ENCODE measurements at places on chromosomes 11 and 22.

GRCh38 chr11:33531743-33532181, 168.9 kb downstream of the C11orf91 start:
- DNase-seq = peak; percentile 37

GRCh38 chr22:40300316-40300715, 46.0 kb upstream of the ADSL start:
- no peak for DNase-seq

DNA sequence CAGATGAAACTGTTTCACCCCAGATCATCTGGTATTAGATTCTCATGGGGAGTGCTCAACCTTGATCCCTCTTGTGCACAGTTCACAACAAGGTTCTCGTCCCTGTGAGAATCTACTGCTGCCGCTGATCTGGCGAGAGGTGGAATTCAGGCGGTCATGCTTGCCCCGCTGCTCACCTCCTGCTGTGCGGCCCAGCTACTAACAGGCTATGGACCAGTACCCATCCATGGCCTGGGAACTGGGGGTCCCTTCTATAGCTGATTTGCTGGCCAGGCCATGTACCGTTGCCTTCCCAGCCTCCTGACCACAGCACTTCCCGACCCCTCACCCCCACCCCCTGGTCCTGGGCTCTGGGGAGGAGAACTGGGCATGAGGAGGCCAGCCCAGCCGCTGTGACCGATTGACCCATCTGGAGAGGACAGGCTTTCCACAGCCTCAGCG, 2.6 kb downstream of the PHLDA2 start:
- no peak for DNase-seq

DNA sequence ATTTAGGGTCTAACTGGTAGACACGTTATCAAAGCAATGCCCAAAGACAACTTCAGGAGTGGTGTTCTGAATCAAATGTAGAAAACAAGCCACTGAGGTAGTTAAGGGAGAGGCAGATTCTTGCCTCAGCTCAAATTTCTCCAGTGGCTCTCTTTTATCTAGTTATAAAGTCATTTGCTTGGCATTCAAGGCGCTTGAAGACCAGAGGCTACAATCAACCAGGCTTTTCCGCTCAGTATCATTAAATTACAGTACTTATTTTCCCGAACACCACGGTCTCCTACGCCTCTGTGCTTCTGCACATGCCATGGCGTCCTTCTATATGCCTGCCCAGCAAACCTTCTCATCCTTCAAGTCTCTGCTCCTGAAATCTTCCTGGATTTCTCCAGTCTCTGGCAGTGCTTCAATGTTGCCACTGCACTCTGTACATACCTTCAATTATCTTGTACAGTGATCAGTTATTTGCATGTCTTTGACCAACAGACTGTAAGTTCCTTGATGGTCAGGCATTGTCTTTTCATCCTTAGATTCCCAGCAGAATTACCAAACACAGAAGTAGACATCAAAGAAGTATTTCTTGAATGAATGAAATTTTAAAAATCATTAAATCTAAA, 1.4 kb downstream of the POGLUT3 start:
- DNase-seq = no peak

GRCh38 chr11:88203604-88204003, 28.4 kb upstream of the RAB38 start:
- no peak for DNase-seq

DNA sequence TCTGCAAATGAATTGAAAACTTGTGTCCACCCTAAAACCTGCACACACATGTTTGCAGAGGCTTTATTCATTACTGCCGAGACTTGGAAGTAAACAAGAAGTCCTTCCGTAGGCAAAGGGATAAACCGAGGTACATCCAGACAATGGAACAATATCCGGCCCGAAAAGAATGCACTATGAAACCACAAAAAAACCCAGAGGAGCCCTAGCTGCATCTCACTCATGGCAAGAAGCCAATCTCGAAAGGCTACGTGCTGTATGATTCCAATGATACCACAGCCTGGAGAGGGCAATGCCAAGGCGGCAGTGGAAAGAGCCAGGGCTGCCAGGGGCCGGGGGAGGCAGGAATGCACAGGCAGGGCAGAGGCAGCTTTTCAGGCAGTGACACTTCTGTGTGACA, 3.2 kb upstream of the MRPL23 start:
- no peak for DNase-seq

DNA sequence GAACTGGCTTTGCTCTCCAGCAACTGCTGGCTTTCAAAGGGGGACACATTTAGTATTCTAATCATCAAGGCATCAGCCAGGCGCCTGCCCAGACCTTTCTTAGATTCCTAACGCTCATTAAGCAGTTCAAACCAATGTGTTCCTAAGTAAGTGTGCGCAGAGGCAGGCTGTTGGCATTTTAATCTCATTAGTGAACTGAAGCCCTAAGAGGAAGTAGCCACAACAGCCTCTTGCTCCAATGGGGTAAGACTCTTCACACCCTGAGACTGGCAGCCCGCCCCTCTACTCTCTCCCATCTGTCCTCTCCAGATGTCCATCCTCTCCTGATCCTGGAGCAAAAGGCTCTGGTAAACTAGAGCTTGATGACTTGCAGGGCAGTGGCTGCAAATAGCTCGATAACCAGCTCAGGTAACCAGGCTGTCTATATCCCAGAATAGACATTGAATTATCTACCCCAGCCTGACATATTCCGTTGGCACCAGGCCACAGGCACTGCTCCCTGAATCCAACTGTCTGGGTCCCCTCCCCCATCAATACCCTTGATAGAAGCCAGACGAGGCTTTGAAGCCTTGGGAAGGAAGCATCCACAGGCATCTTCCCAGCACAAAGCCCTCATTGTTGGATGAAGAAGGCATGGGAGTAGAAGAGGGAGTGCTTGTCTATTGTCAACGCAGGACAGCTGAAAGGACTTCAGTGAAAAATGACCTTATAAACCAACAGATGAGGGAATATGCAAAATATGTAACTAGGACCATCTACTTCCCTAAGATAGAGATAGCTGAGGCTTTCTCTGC, 321.1 kb downstream of the TENM4 start:
- DNase-seq = no peak

DNA sequence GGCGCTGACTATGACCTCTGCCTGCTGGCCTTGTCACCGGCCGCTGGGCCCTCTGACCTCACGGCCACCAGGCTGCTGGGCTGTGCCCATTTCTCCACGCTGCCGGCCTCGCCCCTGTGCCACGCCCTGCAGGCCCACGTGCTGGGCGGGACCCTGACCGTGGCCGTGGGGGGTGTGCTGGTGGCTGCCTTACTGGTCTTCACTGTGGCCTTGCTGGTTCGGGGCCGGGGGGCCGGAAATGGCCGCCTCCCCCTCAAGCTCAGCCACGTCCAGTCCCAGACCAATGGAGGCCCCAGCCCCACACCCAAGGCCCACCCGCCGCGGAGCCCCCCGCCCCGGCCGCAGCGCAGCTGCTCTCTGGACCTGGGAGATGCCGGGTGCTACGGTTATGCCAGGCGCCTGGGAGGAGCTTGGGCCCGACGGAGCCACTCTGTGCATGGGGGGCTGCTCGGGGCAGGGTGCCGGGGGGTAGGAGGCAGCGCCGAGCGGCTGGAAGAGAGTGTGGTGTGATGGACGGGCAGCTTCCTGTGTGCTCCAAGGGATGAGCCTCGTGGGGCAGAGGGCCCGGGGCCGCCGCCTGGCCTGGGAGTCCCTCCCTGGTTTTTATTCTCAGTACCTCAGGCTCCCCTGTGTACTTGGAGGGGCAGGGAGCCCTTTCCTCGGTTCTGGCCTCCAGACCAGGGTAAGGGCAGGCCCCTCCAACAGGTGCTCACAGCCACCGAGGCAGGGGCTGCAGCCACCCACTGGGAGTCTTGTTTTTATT, 3.0 kb downstream of the LRFN4 start:
- DNase-seq = no peak

- DNase-seq = no peak
These were observed 801 bp downstream of the SESN3 start for GRCh38 chr11:95229993-95230809.

- no peak for DNase-seq
These were observed 8.4 kb downstream of the HYOU1 start for GRCh38 chr11:119048644-119049043.

GRCh38 chr11:61507962-61508861, at the start of gene LRRC10B:
Gene LRRC10B (plus strand): TSS chr11:61508749. CDS start chr11:61508999, 250 bp downstream.
- DNase-seq = no peak

DNA sequence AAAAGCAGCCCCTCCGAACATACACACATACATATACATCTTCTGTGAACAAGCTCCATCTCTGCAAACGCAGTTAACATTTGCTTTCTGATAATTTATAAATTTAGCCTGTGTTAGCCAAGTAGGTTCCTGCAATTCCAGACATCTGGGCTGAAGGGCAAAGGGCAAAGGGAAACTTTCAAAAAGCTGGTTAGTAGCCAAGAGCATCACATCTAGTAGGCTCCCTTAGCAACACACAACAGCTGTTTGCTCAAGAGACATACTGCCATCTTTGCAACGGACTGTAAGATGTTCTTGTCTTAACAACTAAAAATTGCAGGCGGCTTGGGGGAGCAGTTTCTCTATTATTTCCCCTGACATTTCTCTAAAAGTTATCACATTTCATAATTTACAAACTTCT, 134.9 kb downstream of the RBFOX2 start:
- no peak for DNase-seq

- DNase-seq = no peak
These were observed 704.1 kb upstream of the CCDC179 start for GRCh38 chr11:23564370-23564769.

DNA sequence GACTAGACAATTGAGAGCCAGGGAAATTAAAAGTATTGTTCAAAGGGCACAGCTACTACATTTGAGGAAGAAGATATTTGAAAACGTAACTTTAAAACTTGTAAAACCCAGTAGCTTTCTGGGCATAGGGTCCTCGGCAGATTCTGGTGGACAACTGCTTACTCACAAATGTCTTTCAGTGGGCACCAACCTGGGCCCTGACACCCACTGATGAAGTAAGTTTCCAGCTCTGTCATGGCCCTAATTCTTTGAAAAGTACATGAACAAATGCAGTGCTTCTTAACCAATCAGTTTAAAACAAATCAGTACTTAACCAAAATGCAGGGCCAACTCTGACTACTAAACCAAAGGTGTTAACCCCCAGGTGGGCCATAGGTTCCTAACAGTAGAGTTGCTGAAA, 1170.1 kb downstream of the LRRC4C start:
- DNase-seq = no peak

GRCh38 chr22:20021196-20022181, 579 bp downstream of the TANGO2 start:
- DNase-seq = no peak

GRCh38 chr11:118434553-118435289, 1.6 kb upstream of the KMT2A start:
- no peak for DNase-seq

DNA sequence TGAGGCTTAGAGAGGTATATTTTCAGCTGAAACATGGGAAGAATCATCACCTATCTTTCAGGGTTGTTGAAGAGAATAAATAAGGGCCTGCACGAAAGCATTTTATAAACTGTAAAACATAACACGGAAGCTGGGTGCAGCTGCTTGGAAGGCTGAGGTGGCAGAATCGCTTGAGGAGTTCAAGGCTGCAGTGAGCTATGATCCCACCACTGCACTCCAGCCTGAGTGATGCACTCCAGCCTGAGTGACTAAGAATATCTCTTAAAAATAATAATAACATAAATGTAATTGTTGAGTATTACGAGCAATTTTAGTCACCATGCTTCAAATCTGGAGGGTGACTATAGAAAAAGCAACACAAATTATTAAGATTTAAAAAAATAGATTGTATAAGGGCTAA, 16.3 kb downstream of the RBFOX2 start:
- DNase-seq = no peak

DNA sequence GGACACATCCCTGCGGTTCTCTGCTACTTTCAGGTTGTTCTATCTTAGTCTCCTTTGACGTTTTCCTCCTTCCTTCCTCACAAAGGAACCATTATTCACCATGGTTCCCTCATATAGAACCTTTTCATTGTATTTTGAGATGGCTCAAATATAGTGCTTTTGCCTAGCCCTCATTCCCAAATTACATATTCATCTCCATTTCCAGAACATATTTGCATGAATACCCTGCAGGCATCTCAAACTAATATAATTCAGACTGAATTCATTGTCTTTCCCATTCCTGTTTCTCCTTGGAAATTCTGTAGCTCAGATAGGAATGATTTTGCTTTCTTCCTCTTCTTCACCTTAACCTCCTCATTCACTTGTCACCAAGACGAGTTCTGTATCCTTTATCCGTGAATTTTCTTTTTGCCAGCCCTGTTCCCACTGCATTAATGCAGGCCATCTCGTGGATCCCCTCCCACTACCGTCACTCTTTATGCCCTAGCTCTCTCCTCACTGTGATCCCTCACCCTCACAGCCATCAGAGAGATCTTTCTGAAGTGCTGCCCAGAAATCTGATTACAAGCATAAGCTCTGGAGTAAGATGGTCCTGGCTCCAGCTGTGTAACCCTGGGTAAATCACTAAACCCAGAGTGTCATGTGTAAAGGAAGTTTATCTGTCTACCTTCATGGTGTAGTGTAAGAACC, 23.3 kb downstream of the PIWIL4 start:
- DNase-seq = no peak

- DNase-seq = no peak
These were observed 36.8 kb downstream of the WNT11 start for GRCh38 chr11:76169473-76169896.

DNA sequence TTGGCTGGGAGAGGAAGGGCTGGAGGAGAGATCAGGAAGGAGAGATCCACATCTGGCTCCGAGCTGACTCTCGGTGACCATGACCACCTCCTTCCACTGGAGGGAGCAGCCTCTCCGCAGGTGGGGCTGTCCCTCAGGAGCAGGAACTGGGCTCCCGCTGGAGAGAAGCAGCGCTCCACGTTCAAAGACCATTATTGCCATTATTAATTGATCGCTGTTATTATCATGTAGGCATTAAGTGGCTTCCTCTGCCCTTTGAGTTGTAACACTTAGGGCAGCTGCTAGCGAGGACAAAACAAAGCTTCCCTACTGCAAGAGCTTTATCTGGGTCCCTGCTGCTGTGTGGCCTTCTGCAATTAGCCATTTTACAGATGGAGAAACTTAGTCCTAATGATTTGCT, 251.9 kb downstream of the ST3GAL4 start:
- DNase-seq = peak; percentile 42

DNA sequence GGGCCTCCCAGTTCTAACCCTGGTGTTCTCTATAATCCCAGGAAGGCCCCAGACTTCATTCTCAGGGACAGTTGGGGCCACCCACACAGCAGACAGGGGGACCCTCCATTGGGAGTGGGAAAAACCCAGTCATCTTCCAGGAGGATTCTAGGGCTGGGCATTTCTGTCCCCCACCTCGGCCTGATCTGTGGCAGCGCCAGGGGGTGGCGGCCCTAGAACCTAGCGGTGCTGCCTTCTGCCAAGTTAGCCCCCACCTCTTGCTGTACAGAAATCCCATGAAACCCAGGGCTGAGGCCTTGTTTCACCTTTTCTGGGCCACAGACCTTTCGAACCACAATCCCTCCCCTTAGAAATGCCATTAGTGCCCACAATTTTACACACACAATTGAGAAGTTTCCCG, 9.6 kb downstream of the CHST1 start:
- no peak for DNase-seq

DNA sequence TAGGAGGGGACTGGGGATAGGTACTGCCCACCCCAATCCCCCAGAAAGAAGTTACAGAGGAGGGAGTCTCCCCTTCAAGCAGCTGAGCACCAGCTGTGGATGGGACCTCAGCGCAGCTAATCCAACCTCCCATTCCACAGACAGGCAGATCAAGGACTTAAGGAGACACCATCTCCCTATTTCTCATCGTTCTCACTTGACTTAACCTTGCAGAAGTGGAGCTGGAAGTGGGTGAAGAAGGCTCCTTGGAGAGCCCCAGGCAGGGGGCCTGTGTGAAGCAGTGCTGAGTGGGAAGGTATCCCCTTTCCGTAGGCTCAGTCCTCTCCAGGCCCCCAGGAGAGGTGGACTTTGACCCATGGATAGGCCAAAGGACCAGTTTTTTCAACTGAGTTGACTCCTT, 27.3 kb downstream of the USP35 start:
- no peak for DNase-seq
